Common myeloid progenitor, CD34-positive (primary cell): ENCODE measurements at places on chromosomes 1 and 21.

GRCh38 chr1:225772848-225773247, 4.8 kb upstream of the SRP9 start:
- no peak for DNase-seq

GRCh38 chr1:111990026-111990877, 784 bp upstream of the KCND3 start:
- no peak for DNase-seq

DNA sequence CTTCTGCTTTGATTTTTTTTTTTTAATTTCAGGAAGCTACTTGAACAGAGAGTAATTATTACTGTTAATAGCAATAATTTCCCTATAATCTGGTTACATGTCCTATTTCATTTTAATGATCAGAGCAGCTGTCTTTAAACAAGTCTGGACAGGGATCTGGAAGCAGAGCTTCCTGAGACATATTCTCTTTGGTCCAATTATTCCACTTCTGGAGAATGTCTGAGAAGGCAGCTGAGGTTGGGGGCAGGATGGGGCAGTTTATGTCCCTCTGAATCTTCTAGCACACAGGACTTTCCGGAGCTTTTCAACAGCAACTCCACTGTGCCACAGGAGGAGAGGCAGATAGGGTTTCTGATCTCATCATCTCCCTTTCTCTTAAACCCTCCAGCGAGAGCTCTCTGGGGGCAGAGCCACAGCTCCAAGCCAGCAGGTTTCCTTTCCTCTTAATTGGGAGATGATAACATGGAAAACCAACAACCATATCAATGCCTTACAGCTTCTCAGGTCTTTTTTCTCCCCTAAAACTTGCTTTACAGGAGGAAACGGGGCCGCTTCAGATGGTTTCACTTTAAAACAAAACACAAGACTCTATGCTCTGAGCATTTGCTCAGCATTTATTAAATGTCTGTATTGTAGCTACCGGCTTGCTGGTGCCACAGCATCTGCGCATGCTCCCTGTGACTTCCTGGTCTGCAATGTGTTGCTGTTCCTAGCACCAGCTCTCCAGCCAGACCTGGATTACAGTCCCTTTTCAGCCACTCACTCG, 425.7 kb upstream of the USP24 start:
- DNase-seq = peak; percentile 44

DNA sequence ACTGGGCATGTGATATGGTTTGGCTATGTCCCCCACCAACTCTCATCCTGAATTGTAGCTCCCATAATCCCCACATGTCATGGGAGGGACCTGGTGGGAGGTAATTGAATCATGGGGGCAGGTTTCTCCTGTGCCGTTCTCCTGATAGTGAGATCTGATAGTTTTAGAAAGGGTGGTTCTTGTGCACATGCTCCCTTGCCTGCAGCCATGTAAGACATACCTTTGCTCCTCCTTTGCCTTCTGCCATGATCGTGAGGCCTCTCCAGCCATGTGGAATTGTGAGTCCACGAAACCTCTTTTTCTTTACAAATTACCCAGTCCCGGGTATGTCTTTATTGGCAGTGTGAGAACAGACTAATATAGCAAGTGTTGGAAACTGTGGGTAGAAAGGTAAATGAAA, 99.5 kb upstream of the HMCN1 start:
- no peak for DNase-seq

DNA sequence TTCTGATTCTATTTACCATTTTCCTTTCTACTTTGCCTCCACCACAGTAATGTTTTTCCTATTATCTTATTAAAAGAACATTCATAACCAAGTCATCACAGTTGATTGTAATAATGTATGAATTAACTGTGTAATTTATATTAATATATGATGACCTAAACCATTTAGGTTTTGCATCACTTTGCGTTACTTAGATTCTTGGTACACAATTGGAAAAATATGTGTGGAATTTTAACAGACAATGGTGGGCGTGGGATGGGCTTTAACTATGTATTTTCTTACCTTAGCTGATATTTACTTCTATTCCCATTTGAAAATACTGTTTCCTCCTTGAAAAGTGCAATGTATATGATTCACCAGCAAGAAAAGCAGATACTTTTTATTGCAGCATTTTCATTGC, 3.6 kb downstream of the KRTAP21-3 start:
- DNase-seq = no peak

DNA sequence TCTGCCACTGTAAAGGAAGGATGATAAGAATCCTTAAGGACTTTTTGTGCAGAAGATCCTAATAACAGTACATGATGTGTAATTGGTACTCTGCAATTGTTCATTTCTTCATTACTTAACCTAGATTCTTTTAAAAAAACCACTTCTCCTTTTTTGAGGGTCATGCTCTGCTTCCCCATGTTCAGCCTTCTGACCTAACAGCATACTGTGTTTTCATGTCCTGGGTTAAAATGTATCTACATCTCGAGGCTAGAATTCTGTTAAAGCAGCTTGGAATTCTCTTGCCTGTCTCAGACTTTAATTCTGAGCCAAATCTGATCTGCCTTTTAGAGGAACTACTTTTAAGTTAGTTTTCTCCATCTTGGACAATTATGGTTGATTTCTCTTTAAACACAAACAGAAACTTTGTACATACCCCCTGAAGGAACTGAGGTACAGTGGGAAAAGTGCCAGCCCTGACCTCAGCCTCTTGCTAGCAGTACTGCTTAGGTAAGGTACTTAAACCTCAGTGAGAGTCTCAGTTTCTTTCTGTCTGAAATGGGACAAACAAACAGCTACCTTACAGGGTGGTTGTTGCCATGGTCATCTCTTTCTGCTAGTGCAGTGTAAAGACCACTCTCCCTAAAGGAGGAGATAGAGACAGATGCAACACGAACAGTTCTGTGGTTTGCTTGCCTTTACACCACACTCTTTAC, 103.2 kb upstream of the DYNLT5 start:
- DNase-seq = peak; percentile 65

DNA sequence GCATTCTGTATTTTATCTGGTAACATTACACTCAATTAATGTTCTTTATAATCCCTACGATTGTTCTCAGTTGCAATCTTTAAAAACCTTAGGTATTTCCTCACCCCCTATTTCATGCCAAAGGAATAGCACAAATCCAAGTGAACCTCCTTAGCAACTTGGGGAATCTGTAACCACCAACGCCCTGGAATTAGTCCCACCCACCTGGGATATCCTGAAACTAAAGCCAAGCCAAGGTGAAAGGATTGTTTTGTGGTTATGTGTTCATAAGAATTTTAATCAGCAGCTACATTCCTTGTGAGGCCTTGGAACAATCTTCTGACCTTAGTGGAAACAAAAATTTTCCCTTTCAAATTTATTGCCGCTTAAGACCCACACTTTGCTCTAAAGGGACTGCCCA, 908.7 kb downstream of the TTLL7 start:
- DNase-seq = no peak

- DNase-seq = no peak
These were observed 8.8 kb upstream of the PLXNA2 start for GRCh38 chr1:208252836-208253576.

DNA sequence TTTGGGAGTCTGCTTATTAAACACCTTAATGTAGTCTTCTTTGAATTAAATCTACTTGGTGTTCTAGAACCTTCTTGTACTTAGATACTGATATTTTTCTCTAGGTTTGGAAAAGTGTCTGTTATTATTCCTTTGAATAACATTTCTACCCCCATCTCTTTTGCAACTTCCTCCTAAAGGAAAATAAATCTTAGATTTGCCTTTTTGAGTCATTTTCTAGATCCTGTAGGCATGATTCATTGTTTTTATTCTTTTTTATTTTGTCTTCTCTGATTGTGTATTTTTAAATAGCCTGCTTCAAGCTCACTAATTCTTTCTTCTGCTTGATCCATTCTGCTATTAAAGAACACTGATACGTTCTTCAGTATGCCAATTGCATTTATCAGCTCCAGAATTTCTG, 155.9 kb upstream of the NEGR1 start:
- no peak for DNase-seq

DNA sequence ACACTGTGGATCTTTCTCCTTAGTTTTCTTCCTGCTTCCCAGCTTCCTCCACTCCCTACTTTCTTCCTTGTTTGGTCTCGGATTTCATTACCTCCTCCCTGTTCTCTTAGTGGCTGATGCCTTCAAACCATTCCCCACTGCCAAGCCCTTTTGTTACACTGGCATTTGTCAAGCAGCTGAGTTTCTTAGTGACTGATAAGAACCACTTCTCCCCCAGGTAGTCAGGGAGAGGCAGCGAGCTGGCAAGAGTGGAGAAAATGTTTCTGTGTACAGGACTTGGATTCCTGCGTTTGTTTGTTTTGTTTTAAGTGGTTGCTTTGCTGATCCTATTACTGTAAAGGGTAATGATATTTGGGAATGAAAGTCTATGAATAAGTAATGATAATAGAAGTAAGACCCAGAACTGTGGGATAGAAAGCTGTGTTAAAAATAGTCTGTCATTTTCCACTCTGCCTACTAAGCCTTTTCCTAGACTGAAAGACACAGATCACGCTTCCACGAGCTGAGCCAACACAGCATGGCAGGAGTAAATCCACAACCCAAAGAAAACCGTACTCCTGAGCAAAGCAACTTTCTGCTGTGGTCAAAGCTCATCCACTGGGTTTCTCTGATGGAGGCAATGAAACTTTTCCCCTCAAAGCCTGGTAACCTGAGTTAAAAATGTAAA, 10.1 kb upstream of the SERTAD4 start:
- DNase-seq = no peak

DNA sequence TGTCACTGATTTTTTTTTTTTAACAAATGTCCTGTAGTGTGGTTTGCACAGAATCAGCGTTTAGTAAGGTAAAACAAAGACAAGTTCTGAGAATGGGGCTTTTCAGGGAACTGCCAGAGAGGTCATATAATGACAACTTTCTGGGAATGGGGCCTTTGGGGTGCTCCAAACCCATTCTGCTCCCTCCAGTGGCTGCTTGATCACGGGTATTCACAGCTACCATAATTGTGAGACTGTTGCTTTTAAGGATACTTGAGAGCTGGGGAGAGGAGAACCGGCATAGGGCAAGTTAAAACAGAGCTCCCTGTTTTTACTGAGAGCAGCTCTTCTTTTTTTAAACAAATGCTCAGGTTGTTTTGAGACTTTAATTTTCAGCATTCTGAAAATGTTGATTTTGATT, 48.2 kb downstream of the CYP2J2 start:
- no peak for DNase-seq

DNA sequence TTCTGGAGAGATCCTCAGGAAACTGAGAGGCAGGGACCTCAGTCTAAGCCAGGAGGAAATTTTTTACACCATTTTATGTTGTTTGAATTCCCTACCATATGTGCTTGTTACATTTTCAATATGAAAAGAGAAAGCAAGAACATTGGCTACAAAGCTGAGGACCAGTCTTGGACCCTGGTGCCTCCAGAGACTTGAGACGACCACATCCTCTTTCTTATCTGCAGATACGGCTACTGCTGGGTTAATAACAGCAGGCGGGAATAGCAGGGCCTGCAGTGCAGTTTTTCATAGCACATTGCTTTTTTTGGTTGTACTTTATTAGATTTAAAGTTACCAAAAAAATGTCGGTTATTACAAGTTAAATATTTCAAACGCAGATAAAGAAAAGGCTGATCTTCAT, 3.9 kb downstream of the KDM4A start:
- DNase-seq = peak; percentile 67

GRCh38 chr1:41762251-41762650, 156.5 kb downstream of the HIVEP3 start:
- DNase-seq = no peak

DNA sequence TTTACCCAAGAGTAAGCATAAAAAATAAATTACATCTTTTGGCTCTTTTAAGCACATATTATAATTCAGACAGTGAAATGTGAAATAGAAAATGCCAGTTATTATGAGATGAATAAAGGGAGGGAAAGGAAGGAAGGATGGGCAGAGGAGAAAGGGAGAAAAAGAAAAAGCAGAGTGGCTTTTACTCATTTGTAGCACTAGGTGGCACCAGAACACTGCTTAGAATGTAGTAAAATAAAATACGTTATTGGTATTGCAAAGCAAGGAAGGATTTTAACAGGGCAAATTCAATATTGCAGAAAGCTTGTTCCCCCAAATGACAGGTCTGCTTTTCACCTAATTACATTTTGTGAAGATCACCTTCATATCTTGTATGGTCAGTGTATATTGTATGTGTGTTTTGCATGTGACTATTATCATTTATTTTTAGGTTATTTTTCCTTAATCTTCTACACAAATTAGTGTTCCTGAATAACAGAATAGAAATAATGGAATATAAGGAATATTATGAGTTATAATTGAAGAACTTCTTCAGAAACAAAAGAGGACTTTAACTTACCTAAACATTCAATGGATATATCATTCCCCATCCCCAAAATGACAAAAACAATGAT, 9.1 kb upstream of the PCNX2 start:
- peak; percentile 62 for DNase-seq

GRCh38 chr1:18651713-18652112, 21.1 kb downstream of the PAX7 start:
- DNase-seq = no peak

DNA sequence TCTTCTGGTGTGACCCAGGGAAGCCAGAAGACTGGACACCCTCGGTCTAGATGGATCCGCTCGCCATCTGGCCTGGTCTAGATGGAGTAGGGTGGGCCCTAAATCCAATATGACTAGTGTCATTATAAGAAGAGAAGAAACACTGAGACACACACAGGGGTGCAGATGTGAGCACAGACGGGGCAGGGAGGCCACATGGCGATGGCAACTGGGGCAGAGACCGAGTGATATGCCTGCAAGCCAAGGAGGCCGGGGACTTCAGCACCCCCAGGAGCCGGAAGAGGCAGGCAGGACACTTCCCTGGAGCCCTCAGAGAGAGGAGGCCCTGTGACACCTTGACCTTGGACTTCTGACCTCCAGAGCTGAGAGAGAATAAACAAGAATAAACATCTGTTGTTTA, 5.6 kb upstream of the TFF3 start:
- no peak for DNase-seq

DNA sequence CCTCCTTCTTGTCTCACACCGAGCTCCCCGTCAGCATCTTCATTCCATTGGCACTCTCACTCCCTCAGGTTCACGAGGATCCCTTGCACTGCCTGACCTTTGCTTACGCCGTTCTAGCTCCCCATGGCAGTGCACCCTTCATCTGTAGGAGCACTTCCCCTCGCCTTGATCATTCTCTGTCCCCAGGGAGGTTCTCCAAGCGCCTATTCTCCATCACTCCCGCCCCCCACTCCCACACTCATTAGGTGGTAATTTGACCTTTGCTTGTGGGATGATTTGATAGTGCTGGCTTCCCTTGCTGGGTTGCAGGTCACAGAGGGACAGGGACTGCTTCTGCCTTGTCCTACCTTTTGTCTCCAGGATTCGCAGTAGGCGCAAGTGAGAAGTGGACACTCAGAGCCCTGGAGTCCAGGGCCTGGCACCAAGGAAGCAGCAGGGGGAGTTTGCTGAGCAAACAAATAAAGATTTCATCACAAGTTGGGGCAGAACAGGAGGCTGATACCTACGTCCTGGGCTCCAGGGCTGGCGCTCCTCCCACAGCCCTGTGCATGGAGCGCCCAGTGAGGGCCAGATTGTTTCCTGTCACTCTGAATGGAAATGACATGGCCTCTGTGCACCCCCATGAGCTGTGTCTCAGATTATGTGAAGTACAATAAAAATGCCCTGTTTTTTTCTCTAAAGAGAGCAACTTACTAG, 82.0 kb upstream of the RUNX3 start:
- DNase-seq = no peak
